ENCODE measurements at places on chromosomes 12 and 14.

- DNase-seq: peak; percentile 20
Observed at GRCh38 chr14:50659327-50659974, 8.7 kb downstream of the SAV1 start.

DNA sequence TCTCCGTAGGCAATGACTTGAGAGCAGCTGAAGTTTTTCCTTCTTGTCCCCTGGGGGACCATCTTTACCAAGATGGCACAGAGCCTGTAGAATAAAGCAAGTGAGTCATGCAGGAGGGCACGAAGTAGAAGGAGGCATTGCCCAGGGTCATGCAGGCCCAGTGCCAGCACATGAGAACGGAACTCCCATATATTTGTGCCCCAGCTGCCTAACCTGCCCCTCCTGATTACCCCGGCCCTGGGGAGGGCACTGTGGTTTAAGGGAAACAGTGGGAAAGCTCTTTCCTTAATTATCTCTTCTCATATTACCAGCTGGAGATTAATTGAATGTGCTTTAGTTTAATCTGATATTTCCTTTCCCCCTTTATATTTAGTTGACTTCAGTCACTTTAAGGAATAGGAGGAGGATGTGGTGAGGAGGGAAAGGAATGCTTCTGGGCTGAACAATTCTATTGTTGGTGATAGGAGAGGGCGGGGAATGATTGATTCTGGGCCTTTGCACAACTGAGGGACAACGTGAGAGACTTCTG lies 51.9 kb downstream of the RASSF8 start:
- DNase-seq: no peak

- no peak for DNase-seq
Observed at GRCh38 chr12:13073173-13073572, 29.0 kb downstream of the FAM234B start.

GRCh38 chr14:72634691-72635616 lies 258.9 kb downstream of the DPF3 start:
- DNase-seq: no peak

DNA sequence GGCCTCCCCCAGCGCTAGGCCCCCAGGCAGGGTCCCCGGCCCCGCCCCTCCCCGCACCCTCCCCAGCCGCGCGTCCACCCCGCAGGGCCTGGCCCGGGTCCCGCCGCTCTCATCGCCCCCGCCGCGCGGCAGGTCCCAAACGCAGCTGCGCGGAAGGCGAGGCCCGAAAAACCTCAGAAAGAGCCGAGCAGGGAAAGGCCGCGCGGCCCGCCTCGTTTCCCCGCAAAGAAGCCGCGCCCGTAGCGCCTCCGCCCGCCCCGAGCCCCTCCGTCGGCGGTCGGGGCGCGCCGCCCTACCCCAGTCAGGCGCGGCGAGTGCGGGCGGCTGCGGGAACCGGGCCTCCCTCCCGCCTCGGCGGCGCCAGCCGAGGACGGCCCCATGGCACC lies 324 bp downstream of the POLE start:
- peak; percentile 32 for DNase-seq

DNA sequence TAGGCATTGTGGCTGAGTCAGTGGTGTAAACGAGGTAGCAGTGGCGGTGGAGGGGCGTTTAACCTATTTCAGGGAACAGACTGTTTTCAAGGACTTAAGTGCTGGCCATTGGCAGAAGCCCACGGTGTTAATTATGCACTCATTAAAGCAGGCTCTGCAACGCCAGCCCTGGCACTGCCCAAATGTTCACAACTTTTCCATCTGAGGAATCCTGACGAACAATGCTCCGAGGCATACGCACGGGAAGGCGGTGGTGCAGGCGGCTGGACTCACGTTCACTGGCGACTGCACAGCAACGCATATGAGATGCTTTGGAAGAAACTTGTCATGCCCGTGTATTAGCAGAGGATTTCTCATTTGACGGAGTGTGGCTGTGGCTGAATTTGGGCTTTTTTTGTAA lies 70.6 kb upstream of the SLC24A4 start:
- DNase-seq: no peak

GRCh38 chr12:18982226-18982949 lies 147.1 kb upstream of the PLEKHA5 start:
- no peak for DNase-seq

GRCh38 chr12:53568809-53569557 lies 57.2 kb downstream of the ATF7 start:
- peak; percentile 27 for DNase-seq

- no peak for DNase-seq
Observed at GRCh38 chr14:96126783-96127271, 77.8 kb upstream of the BDKRB2 start.
